ENCODE measurements at places on chromosomes 5 and 9.
A peak's percentile ranks its signal among the peaks of the same experiment; 100 is the strongest.

GRCh38 chr9:28320616-28321015 lies 747.3 kb upstream of the C9orf72 start:
- no peak for DNase-seq

DNA sequence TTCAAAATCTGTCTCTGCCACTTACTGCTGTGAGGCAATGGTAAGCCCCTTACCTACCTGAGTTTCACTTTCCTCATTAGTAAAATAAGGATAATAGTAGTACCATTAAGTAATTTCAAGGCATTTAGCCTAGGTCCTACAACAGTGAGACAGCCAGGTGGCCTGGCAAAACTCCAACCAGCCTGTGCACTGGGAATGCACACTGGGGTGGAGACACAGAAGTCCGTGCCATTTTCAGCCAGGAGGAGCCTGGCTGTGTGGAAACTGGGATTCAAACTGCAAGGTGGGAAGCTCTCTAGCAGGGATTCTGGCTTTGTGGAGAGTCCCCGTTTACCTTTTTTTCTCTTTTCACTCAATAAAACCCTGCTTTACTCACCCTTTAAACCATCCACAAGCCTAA lies 630.4 kb downstream of the PRELID2 start:
- no peak for DNase-seq

- no peak for DNase-seq
Observed at GRCh38 chr5:150410524-150411244, 2.0 kb downstream of the CD74 start.

DNA sequence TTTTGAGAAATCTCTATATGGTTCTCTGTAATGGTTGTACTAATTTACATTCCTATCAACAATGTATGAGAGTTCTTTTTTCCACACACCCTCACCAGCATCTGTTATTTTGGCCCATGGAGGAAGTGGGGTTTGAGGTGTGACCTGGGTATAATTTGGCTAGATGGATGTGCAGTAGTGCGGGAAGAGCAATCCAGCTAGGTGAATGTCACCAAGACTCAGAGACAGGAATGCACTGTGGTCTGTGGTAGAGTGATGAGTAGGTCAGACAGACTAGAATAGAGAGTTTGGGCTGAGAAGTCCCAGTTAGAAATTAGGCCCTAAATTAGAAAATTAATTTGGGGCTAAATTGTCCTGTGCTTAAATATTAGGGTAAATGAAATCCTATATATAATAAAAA lies 32.8 kb upstream of the PIP5K1B start:
- no peak for DNase-seq

DNA sequence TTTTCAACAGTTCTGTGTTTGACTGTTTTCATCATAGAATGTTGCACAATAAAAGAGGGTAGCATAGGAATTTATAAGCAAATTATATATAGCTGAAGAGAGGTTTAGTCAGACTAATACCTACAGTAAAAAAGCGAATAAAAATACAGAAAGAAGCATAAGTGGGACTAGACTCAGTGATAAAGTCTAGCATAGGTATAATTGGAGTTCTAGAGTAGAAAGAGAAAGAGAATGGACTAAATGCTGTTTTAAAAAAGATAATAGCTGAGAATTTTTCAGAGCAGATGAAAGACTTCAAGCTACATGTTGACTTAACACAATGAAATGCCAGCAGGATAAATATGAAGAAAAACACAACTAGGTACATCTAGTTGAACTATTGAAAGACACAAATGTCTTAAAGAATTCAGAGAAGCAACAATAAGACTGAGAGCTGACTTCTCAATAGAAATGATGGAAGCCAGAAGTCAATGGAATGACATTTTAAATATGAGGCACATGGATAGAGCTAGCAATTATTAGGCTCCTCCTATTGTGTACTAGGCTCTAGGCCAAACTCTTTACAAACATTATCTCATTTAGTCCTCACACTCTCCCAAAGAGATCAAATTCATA lies 573.9 kb downstream of the ZNF608 start:
- DNase-seq = no peak

DNA sequence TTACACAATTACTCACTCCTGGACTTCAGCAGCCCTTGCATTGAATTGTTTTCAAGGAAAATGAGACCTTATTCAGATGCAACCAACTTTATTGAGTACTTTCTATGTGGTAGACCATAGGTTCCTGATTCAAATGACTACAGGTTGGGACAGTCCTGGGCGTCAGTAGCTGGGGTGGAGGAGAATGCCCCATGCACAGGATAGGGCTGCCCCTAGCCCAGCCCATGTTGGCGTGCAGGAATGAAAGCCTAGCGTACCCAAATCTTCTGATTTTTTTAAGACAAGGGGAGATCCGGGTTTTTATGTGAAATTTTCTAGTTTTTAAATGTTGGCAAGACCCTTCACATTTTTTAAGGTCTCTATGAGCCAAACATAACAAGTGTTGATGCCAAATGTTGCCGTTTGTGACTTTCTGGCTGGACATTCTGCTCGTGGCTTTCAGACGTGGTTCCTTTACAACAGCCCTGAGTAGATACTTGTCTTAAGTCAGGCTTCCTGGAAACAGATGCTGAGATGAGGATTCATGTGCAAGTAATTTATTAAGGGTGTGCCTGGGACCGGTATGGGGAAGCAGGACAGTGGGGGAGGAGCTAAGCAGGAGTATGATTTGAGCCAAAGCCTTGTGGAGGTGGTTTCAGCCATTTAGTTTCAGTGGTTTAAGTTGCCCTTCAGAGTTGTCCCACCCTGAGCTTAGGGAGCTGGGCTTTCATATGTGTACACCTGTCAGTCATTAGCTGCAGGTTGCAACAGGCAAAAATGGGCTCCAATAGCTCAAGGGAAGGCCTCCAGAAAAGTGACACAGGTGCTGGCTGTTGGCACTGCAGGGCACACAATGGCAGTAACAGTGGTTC lies 154.1 kb downstream of the NTRK2 start:
- DNase-seq = no peak

DNA sequence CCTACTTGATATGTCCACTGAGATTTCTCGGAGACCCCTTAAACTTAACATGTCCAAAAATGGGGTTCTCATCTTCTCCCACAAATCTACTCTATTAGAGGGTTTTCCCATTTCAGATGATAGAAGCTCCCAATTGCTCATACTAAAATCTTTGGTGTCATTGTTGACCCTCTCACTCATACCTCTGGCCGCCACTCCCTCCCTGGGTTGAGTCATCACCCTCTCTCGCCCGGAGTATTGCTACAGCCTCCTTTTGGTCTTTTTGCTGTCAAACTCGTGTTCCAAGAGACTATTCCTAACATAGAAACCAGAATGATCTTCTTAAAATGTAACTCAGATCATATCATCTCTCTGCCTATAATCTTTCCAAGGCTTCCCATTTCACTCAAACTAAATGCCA lies 91.0 kb upstream of the GNAQ start:
- DNase-seq = no peak

GRCh38 chr9:133836818-133837217 lies 98.7 kb upstream of the SARDH start:
- DNase-seq = no peak

GRCh38 chr5:514101-514485 lies 10.2 kb downstream of the SLC9A3 start:
- no peak for DNase-seq

GRCh38 chr9:16221366-16221765 lies 649.1 kb downstream of the BNC2 start:
- DNase-seq = no peak

- no peak for DNase-seq
Observed at GRCh38 chr9:81787747-81788632, 98.6 kb upstream of the TLE1 start.

DNA sequence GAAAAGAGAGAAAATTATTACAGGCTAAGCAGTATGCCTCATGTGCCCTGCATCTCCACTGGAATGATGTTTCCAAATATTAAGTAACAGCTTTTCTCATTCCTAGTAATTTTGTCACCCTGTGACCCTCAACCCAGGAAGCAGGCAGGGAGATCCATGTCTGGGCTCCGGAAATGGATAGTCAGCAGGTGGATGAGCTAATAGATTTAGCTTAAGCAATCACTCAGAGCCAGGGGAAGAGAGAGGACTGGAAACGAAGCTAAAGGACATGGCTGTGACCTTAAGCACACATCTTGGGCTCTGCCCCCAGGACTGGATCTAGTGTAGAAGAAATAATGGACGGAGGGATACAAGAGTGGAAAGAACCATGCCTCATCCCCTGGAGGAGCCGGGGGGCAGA lies 89.5 kb downstream of the ARSB start:
- no peak for DNase-seq

DNA sequence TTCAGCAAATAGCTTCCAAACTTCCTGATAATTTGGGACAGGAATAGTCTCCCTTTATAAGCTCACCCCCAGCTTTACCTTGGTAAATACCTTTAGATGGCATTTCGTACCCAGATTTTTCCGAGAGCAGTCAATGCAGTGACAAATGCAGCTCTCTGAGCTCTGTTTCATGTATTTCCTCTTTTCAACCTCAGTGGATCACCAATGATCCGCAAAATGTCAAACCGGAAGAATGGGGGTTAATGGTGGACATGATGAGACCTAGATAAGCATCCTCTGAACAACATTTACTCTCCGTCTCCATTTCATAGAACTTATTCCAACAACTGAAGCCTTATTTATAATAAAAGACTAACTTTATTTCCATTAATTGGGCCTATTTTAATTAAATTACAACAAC lies 227.3 kb downstream of the MCTP1 start:
- DNase-seq = no peak

DNA sequence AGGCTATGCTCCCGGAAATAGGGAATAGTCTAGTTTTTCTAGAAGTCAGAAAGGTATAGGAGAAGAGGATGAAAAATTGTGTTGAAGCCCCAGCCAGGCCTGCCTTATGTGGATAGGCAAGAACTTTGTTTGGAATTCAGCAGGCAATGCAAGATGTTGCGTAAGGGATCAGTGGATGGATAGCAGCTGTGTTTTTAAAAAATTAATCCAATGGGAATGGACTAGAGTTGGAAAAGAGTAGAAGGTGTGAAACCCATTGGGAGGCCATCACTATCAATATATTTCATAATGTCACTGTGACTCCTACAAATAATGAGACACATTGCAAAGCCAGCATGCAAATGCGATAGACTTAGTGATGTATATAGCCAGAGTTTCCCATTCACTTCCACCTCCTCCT lies 281.9 kb downstream of the MARCHF11 start:
- no peak for DNase-seq

DNA sequence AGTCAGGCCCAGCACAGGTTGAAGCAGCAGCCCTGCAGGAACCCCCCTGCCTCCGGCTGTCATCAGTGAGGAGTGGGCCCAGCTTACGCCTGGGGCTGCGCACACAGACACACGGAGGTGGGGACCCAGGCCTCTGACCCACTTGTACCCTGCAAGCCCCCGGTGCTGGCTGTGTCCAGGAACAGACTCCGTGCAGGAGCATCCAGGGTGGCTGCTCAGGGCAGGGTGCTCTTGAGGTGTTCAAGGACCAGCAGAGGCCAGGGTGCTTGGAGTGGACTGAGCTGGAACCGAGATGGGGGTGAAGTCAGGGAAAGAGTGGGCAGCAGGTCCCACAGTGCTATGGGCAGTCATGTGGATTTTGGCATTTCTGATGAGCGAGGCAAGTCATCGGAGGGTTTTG lies 199.5 kb downstream of the CACNA1B start:
- no peak for DNase-seq

GRCh38 chr5:128009403-128009802 lies 74.2 kb upstream of the SLC12A2 start:
- no peak for DNase-seq

- no peak for DNase-seq
Observed at GRCh38 chr5:129770024-129770820, 22.3 kb downstream of the MINAR2 start.

GRCh38 chr9:133460405-133461175 lies 812 bp downstream of the CACFD1 start:
- no peak for DNase-seq

DNA sequence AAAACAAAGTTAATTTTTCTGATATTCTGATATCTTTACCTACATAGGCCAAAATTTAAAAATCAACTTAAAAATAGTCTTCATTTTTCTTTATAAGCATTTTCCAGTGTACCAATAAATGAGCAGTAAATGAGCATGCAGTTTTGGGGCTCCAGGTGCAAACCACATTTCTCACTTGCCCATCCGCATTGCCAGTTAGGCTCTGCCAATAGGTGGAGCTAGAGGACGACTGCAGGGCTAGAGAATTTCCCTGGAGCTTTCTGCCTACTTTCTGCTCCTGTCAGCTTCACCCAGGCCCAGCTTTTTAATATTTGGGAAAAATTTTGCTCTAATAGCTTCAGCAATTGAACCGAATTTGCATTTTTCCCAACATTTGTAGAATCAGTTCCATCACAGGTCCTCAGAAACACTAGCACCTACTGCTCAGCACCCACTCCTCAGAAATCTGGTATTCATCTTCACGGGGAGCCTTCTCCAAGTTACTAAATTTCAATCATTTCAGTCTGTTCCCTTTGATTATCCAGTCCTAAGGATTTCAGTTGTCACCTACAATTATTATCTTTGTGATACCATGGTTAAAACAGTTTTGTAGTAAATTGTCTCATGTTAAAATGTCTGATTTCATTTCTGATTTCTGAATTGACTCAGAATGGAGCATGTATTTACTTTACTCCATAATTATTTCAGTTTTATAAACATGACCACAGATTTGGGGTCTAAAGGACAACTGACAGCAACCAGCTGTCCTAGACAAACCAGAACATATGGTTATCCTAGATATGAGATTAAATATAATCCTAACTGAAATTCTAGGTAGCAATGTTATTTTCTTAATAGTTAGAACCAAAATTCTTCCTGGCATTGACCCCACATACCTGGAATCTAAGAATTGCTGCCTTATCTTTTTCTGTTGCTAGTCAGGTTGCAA lies 104.6 kb upstream of the FAM174A start:
- DNase-seq = peak; percentile 19
